ENCODE measurements at places on chromosomes 7 and 10.

- DNase-seq = no peak
Measured at GRCh38 chr7:40095695-40096327, 38.6 kb downstream of the MPLKIP start.

DNA sequence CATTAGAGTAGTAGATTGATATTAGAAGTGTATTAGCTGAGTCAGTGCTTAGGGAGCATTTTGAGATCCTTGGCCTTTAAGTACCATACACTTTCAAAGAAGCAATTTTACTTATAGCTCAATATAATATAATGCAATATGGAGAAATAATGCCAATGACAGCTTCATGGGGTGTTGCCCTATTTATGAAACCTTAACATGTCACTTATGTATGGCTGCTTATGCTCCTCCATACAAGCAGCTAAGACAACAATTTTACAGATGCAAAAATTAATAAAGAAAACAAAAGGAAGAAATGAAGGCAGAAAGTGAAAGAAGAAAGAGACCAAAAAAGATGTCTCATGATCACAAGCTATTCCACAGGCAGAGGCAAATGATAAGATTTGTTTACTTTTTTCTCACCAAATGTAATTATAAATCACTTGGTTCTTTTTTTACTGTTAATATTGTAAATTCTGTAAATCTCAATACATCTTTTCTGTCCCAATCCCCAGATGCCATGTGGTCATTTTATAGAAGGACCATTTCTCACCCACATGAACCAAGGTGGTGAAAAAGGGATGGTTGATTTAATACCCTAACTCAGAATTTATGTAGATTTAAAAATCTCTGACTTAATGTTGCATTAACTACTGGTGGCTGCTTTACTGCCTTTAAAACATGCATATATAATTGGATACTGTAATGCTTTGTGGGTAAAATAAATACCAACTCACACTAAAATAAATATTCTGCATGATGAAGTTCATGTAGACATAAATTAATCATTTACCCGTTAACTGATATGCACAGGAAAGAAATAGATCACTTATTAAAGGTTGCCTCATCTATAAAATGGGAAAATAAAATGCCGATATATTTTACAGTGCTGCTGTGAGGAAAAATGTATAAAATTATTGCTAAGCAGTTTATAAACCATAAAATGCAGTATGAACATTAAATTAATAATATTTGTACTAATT lies 33.5 kb upstream of the RHOBTB1 start:
- no peak for DNase-seq

DNA sequence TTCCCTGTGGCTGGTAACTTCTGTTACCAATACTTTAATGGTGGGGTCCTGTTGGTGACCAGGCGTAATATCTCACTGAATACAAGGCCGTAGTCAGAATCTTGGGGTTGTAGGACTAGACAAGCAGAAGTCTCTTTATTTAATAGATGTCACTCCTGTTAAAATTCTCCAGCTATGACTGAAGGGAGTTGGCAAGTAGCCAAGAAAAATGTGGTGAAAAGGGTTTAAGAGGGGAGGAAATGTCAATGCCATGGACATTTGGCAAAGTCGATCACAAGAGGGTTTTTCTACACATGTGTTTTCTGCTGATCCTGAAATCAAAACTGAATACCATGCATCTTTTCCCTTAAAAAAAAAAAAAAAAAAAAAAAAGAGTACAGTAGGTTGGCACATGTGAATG lies 533.5 kb downstream of the AUTS2 start:
- no peak for DNase-seq

GRCh38 chr7:102239206-102239820 lies 47.4 kb upstream of the SH2B2 start:
- DNase-seq = no peak

GRCh38 chr7:104328296-104328969 lies at the start of gene LHFPL3:
Gene LHFPL3 (plus strand): TSS chr7:104328603.
- no peak for DNase-seq

- no peak for DNase-seq
Measured at GRCh38 chr7:27842094-27842692, 102.2 kb downstream of the TAX1BP1 start.

- DNase-seq = no peak
Measured at GRCh38 chr10:69558559-69558958, 14.7 kb downstream of the NEUROG3 start.

DNA sequence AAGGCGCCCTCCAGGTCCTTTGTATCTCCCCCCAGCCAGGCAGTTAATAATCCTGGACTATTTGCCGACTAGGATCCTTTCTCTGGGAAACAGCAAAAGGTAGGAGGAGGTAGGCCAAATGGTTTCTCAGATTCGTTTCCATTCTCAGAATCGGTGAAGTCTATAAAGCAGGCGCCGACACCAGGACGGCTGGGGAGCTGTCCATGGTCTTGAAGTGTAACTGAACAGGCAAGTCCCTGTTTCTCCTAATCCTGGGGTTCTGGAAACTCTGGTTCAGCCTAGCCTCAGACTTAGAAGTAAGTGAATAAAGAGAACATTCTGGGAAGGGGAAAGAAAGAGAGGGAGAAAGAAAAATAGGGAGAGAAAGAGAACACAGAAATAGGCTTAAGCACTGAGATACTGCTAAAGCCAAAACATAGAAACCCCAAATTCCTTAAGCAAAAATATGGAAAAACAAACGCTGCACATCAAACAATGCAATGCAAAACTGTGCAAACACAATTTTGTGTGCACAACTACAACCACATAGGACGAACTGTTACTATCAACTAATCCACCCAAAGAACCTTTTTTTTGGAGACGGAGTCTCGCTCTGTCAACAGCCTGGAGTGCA lies 11.1 kb upstream of the INA start:
- DNase-seq = peak; percentile 46

GRCh38 chr10:131199646-131200045 lies 111.9 kb downstream of the TCERG1L start:
- DNase-seq = no peak

DNA sequence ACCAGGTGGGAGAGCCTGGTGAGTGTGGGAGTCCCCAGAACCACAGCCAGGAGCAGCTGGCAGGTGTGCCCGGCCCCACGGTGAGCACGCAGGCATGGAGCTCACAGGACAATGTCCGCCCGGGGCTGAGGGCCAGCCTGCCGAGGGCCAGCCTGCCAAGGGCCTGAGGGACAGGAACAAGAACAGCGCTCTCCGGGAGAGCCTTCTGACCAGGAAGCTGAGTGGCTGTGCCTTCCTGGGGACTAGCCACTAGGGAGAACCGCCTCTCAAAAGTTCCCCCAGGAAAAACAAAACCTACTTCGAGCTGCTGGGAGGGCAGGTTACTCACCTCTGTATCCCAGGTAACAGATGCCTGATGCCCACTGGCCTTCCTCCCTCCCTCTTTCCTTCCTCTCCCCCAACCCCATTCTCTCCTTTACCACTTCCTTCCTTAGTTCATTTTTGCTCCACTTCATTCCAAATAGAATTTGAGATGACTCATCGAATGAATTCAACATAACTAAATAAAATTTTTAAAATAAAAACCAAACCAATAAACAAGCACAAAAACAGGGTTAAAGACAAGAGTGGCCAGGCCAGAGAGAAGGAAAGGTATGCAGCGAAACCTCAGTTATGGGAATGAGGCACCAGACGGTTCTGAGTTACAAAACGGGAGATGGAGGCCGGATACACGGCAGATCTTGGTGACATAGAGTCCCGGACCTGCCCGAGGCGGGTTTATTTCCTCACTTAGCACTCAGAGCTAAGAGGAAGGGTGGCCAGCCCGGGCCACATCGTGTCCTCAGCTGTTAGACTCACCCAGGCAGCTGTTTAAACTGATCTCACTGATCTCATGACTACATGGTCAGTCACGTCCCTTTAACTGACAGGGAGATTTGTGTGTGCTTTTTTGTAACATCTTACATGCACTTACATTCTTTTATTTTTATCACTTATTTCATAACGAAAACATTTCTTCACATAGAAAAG lies 128.5 kb downstream of the TNS3 start:
- DNase-seq = peak; percentile 22

DNA sequence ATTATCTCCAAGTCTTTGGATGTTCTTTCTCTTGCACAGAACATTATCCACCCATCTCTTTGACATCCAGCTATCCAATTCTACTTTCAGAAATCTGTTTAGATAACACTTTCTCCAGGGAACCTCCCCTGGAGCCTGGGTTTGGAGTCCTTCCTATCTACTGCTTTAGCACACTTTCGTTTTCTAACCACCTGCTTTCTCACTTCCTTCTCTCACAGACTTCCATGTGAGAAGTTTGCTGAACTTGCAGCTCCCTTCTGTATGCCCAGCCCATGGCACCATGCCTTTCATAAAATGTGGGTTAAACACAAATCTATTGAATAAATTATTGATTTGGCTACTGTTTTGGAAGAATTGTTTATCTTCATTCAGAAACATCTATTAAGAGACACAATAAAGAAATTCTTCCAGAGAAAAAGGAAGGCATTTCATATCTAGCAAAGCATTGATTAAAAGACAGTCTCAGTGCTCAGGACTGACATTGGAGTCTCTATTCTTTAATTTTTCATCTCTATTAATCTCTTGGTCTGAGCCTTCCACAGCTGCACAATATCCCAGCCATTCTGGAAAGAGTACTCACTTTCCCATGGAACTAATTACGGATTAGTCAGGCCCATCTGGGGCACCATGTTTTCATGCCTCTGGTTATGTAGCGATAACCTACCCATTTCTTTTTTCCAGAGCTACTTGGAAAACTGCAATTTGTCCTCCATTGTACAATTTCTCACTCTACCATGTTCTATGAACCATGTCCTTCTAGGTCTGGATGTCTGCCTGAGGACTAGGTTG lies 1077.3 kb downstream of the SORCS3 start:
- no peak for DNase-seq

DNA sequence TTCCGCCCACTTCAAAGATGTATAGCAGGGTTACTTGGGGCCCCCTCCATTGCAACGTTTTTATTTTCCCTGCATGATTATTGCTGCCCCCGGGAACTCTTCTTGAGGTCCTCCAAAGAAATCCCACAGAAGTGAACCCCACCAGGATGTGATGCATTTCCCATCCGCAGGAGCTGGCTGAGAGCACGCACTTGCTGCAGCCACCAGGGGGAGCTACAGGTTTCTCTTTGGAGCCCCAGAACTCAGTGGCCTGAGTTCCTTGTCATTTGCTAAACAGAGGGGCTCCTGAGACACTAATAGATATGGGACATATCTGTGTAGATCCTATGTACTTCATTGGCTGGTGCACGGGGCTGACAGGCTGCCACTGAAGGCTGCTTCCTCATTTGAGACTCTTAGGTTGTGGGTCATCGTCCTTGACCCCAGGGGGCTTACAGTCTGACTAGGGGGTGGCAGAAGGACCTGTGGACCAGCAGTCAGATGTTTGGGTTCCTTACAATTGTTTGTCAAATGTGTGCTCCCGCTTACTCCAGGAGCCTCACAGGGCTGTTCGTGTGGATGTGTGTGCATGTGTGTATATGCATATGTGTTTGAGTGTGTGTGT lies 52.3 kb upstream of the ENO4 start:
- DNase-seq = peak; percentile 76

DNA sequence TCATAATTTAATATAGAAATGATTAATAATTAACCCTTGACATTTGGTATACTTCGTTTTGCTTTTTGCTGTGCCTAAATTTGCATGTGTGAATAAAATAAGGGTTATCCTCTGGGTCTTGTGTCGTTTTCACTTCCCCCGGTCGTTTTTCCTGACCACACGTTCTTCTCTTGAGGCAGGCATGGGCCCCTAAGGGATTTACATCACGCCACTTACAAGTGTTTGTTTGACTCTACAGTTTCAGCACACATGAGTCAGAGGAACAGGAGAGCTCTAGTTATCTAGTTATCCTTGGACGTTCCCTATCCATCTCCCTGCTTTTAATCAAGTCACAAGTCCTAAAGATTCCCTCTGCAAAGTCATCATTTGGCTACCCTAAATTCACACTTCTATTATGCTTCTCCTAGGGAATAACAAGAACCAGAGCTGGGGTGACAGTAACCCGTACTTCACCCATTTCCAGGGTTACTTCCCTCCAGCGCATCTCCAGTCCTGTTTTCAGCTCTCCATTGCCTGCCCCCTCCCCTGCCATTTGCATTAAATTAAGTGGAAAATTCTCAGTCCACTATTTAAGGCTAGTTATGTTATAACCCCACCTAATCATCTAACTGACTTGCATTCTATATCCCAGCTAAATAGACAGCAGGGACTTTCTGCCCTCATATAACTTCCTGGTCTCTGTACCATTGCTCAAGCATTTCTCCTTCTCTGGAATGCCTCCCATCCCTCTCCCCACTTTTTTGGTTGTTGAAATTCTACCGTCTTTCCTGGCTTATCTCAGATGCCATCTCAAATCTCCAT lies 206.9 kb downstream of the PTEN start:
- DNase-seq = peak; percentile 49

GRCh38 chr7:39880556-39880955 lies 69.5 kb upstream of the CDK13 start:
- DNase-seq = no peak

GRCh38 chr10:7230951-7231350 lies 179.9 kb downstream of the SFMBT2 start:
- no peak for DNase-seq

DNA sequence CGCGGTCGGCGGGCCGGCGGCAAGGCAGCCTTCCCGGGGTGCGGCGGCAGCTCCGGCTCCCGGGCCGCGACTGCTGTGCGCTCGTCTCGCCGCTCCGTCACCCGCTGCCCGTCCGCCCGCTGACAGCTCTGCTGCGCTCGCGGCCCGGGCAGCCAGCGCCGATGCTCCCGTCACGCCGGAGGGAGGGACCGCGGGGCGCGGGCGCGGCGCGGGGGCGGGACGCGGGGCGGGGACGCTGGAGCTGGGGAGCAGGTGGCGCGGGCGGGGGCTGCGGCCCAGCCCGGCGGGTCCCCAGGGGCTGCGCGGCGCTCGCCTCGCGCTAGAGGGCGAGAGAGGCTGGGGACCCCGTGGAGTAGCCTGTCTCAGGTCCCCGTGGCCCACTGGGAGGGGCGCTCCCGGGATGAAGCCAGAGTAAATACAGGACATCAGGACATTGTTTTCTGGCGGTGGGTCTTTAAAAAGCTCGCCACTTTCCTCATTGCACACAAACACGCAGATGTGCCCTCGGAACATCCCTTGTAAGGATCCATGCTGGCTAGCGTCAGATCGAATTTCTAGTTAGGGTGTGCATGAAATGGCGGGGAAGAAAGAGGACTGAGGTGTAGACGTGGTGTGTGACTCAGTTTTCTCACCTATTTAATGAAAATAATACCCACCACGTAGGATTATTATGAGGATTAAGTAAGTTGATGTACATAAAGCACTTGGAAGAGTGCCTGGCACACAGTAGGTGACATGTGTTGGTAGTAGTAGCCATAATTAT lies at the start of gene ELAPOR2:
TSS of gene ELAPOR2 (minus strand) at position 130 of the 763 bp plus-strand sequence. CDS start 141 bp downstream, outside the sequence.
- DNase-seq = peak; percentile 95

DNA sequence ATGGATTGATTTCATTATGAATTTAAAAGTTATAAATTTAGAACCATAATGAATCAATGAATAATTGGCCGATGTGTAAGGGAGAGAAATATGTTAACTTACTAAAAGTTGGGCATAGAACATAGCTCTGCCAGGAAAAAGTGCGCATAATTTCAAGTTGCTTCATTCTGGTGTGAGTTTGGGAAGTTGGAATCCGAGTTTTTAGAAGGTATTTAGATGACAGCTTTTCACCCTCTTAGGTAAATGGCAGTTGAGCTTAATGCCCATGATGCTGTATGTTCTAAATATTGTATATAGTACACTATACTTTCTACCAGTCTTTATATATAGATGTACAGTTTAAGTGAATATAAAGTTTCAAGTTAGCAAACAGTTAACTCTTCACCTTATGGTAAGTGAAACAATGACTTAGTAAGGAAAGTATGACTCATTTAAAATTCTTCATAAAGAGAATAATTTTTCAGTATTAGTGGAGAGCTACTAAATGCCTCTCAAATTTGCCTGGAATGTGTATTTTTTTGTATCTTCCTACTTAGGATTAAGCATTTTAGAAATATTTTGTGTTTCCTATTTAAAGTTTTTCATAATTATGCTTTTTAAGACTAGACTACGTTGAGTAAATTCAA lies 1.6 kb downstream of the C1GALT1 start:
- peak; percentile 28 for DNase-seq

- peak; percentile 52 for DNase-seq
Measured at GRCh38 chr10:70602665-70603448, at the start of gene PRF1. Gene PRF1 (minus strand): TSS chr10:70602741. CDS start chr10:70600902, 1,839 bp downstream.
